Stimulated activated naive CD4-positive, alpha-beta T cell treated with Interleukin-2 at 50 U/mL for 16 hours (primary cell): ENCODE measurements at places on chromosomes 6 and 20.

DNA sequence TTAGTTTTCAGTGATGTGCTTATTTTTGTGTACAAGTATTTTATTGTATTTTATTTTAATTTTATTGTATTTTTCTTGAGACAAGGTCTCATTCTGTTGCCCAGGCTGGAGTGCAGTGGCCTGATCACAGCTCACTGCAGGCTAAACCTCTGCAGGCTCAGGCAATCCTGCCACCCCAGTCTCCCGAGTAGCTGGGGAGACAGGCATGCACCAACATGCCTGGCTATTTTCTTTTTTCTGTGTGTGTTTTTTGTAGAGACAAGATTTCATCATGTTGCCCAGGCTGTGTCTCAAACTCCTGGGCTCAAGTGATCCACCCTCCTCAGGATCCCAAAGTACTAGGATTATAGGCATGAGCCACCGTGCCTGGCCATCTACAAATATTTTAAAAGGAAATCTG lies 146.3 kb downstream of the MANEA start:
- no peak for DNase-seq

DNA sequence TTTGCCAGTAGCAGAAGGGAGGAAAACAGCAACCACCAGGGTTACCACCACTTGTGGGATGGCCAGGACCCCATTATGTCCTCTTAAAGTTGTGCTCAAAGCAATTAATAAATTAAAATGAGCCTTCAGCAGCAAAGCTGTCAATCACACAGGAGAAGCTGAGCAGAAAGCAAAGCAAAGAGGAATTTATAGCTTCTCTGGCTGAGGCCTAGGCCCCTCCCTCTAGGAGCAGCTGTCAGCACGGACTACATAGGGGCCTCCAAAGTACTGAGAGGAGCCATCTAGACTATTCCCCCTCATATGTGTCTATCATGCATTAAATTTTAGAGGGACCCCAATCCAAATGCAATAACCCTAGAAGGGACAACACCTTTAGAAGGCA lies 6.4 kb downstream of the CCND3 start:
- DNase-seq, result no peak

- no peak for DNase-seq
These were observed 48.6 kb downstream of the KDM1B start for GRCh38 chr6:18203786-18204185.

DNA sequence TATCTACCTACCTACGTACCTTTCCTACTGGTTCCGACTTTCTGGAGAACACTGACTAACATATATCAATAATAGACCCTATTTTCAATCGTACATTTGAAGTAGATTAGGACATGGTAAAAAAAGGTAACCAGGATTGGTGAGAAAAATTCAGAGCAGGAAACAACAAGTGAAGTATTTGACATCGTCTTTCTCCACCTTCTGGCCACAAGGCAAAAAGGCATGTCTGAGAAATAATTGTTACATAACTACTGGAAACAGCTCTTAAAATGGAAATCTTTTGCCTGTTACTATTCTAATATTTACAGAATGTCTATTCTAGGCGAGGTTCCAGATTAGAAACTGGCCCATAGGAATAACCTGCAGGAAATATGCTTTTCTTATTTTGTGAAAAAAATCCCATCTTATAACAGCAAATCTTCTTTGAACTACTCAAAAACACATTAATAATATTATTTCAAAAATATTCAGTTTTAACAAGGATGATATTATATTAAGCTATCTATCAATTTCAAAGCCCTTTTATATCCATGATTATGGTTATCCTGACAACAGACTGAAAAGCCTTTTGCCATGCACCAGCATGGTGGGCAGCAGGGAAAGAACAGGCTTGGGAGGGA lies 80.8 kb downstream of the RCAN2 start:
- no peak for DNase-seq

GRCh38 chr6:156778454-156779205 lies 1.5 kb downstream of the ARID1B start:
- DNase-seq, result peak; percentile 43
